ENCODE measurements at places on chromosomes 3 and 15.

GRCh38 chr3:55244247-55244646 is 242.9 kb downstream of the WNT5A start:
- DNase-seq = no peak

GRCh38 chr3:124791142-124791541 is 60.9 kb downstream of the UMPS start:
- no peak for DNase-seq

- no peak for DNase-seq
Measured at GRCh38 chr3:44886561-44886960, 12.2 kb downstream of the TGM4 start.

DNA sequence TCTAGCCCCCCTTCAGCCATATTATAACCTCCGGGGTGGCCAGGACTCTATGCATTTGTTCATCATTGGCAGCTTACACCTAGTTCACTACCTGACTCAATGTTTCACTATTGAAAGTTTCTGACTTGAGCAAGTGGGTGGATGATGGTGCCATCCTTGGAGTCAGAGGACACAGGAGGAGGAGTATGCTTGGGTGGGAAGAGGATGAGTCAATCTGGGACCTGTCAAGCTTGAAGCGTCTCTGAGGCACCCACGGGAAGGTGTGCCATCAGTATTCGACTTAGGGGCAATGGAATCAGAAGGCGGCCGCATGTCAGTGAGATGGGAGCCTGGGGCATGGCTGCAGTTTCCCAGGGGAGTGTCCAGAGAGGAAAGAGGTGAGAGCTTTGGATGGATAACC is 133.3 kb downstream of the EPHB1 start:
- no peak for DNase-seq

- DNase-seq = no peak
Measured at GRCh38 chr15:36831125-36831903, 251.9 kb downstream of the CDIN1 start.

DNA sequence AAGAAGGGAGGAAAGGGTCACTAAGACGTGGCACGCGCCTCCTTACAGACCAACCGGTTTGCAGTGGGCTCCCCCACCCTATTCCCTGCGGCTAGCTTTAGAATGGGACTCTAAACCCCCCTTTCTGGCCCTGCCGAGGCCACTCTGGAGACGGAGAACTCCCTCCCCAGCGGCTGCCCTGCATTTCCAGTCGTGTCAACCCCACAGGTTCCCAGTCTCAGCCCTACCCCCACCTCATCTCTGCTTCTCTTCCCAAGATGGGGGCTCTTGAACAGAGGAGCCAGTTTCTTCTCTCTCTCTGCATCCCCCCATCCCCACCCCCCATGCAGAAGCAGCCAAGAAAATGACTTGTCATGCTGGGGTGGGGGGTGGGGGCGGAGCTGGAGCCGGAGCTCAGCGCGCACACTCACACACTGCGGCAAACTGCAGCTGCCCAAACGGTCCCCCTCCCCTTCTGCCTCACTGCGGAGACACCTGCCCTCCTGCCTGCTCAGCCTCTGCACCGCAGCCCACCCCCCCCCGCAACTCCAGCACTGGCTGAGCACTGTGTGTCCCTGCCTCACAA is 871 bp downstream of the MAP1A start:
- DNase-seq = no peak

- DNase-seq = no peak
Measured at GRCh38 chr15:65375871-65376607, 1.8 kb downstream of the IGDCC3 start.

GRCh38 chr3:63753567-63753966 is 65.5 kb upstream of the C3orf49 start:
- no peak for DNase-seq

DNA sequence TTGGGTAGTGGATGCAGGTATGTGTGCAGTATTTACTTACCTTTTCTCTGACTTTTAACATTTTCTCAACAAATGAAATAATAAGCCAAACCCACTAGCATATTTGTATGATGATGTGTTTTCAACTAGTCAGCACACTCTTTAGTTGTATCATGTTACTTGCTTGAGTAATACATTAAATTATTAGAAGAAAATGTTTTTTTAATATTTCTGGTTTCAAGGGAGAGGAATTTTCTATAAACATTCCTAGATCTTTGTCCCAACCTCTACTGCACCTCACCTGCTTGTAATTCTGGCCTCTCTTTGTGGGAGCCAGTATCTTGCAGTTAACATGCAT is 161.8 kb upstream of the CBLB start:
- no peak for DNase-seq

- DNase-seq = no peak
Measured at GRCh38 chr3:41833628-41834027, 128.3 kb downstream of the ULK4 start.

DNA sequence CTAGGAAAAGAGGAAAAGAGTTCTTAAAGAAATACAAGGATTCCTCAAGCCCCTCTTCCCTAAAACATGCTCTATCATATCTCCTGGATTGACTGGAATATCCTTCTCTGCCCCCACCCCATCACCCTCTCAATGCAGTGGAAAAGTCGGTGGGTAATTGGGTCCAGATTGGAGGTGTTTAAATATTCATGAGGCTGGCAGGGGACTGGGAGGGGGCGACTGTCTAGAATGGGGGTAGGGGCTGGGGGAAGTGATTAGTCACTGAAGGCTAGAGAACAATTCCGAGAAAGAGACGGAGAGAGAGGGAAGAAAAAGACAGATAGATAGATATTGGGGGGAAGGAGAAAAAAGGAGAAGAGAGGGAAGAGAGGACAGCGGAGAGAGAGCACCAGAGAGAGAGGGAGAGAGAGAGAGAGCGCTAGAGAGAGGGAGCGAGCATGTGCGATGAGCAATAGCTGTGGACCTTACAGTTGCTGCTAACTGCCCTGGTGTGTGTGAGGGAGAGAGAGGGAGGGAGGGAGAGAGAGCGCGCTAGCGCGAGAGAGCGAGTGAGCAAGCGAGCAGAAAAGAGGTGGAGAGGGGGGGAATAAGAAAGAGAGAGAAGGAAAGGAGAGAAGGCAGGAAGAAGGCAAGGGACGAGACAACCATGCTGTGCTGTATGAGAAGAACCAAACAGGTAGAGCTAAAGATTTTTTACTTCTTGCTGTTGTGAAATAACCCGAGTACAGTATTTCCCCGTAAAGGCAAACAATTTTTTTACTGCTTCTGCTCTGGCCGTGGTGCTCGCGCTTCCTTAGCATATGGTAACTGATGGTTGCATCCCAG is at the start of gene GAP43:
TSS of gene GAP43 (plus strand) at position 467 of the 825 bp plus-strand sequence. CDS start at position 647, 180 bp downstream.
- DNase-seq = no peak

DNA sequence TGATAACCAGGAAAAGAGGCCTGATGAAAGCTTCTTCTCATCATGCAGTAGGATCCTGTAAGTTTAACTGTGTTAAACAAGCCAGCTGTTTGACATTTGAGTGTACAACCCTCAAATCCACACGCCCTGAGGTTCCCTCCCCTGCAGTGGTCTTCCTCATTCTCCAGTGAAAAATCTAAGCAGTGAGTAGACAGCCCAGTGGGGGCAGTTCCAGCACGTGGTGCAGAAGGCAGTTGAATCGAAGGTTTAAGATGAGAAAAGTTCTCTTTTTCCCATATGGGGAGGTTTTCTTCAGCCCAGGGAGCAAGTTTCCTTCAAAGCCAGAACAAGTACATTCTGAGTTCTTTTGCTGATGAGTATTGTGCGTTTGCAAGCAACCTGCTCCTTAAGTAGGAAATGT is 174.5 kb downstream of the NR2F2 start:
- no peak for DNase-seq

DNA sequence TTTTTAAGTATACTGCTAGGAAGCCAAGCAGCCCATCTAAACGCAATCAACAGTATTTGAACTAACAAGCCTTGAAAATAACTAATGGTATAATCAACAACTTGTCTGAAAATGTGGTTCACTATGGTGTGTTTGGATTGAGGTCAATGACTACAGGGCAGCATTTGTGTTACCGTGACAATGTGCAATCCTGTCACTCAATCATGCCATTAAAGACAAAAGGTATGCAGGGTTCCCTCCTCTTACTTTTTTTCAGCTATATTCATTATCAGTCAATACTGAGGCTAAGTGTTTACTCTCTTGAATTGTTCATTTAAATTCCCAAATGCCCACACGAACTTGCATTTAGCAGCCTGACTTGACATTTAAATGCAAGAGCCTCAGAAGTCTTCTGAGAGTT is 1099.3 kb upstream of the EPHA6 start:
- DNase-seq = no peak

DNA sequence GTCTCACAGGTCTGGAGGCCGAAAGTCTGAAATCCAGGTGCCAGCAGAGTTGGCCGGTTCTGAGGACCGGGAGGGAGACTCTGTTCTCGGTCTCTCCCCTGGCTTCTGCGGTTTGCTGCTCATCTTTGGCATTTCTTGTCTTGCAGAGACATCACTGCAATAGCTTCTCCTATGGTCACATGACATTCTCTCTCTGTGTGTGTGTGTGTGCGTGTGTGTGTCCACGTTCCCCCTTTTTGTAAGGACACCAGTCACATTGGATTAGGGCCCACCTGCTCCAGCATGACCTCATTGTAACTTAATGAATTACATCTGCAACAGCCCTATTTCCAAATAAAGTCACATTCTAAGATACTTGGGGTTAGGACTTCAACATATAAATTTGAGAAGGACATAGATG is 12.4 kb upstream of the ATP10A start:
- DNase-seq = no peak

DNA sequence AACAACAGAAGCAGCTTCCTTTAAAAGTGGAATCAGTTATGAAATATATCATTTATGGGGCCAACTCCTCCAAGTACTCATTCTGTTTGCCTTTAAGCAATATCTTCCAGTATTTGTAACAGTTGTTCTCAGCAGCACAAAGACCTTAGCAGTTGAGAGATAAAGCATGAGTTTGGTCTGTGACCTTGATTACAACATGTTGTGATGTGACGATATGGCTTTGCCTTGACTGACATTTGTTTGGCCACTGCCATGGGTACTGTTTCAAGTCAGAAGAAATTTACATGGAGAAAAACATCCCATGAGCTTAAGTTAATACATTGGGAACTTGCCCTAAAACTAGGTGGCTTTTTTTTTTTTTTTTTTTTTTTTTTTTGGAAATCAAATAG is 175.1 kb upstream of the KBTBD8 start:
- DNase-seq = no peak

- DNase-seq = no peak
Measured at GRCh38 chr3:119177321-119177720, 3.9 kb downstream of the UPK1B start.

DNA sequence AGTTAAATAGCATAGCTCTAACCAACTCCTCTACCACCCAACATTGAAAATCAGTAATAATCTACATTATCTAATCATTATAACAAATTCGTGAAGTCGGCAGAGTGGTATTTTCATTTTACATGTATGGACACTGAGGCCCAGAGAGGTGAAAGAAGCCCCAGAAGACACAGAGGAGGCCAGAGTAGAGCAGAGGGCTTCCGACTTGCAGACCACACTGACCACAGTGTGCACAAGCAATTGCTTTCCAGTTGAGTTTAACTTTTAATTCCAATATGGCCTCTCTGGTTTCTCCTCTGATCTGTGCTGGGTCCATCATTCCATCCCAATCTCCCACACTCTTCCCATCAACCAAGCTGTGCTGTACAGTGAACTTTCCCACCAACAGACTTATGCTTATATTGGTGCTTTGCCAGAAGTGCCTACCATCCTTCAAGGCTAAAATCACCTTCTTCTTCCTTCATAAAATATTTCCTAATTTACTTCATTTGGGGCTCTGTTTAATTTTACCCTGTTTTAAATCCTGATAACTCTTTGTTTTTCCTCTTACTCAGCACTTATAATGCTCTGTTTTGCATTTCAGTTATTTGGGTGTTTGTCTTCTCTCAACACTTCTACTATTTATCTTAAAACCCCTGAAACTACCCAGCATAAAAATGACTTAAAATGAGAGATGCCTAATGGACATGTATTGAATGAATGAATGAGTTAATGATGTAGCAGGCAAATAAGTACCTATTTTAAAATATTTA is 81.8 kb upstream of the TNFSF10 start:
- DNase-seq = no peak

DNA sequence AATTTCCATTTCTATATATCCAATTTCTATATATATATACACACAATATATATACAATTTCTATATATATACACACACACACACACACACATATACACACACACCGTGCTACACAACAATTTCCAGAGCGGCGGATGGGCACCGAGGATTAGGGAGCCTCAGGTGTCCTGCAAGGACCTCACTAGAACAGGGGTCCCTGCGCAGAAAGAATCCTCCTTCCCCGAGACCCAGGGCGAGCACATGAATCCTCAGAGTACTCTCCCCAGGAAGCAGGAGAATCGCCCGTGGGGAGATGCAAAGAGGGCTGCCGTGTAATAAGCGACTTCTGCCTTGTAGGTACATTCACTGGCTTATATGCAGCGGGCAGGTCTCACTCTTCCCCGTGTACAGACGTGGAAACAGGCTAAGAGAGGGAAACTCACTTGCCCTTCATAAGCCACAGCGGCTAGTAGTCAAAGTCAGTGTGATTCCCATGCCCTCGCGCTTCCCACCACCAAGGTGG is 467 bp downstream of the PIF1 start:
- DNase-seq = no peak

DNA sequence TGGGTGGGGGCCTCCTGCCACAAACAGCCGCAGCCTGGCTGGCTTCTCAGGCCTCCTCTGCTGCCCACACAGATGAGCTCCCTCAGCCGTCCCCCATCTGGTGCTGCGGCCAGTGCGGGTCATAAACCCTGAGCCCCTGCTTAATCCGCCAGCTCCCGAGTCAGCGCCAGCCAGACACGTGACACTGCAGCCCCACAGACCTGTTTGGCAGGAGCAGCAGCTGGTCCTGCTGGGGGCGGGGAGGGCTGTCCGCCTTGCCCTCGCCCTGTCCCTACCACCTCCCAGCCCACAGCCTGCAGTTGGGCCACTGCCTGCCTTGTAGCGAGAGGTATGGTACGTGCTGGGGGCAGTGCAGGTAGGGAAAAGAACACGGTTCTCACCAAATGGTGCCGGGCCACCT is 86.2 kb downstream of the IQSEC1 start:
- no peak for DNase-seq

DNA sequence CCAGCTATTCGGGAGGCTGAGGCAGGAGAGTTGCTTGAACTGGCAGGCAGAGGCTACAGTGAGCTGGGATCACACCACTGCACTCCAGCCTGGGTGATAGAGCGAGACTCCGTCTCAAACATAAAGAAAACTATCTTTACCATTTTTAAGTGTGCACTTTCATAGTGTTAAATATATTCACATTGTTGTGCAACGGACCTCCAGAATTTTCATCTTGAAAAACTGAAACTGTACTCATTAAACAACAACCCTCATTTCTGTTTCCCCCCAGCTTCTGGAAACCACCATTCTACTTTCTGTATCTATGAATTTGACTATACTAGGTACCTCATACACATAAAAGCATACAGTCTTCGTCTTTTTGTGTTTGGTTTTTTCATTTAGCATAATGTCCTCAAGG is 375.1 kb downstream of the SHQ1 start:
- DNase-seq = no peak

DNA sequence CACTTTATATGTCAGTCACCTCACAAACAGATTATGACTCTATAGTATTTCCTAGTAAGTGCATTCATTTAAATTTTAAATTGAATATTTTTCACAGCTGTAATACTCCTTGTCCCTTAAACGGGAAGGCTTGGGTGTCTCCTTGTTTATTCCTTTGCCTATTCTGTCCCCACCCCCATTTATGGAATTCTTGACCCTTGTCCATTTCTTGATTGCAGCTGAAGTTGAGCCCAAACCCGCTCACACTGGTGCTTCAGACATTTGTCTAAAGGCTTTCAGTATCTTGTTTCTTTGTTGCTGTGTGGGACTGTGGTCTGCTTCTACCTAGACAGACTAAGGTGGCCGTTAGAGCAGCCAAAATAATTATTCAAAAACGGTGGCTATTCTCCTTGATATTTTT is 449.7 kb downstream of the FOXP1 start:
- DNase-seq = no peak

GRCh38 chr15:100922192-100923040 is 3.3 kb downstream of the LRRK1 start:
- no peak for DNase-seq
